ENCODE measurements at places on chromosomes 16 and 17.
A peak's percentile ranks its signal among the peaks of the same experiment; 100 is the strongest.

DNA sequence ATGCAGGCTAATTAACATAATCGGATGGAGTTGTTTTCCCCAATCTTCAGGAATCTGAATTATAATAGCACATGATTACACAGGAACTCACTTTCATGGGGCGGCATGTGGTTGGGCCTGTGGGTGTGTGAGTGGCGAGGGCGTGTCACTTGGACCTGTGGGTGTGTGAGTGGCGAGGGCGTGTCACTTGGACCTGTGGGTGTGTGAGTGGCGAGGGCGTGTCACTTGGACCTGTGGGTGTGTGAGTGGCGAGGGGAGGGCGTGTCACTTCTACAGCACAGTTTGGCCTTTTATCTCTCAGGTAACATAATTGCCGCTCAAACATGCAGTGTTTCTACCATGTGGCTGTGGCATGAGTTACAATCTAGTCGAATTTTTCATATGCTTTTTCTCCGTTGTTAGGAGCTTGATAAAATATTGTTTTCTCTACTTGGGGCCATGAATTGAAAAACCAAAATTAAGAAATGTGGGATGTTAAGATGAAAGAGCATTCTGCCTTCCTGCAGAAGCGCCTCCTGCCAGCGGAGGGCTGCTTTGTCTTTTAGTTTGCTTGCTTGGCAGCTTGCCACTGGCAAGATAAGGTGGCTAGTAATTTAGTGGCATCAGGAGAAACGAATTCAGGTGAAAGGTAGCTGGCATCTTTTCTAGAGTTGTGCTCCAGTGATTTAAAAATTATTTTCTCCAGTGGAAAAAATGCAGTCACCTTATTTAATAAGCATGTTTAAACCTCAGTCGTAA lies 36.2 kb downstream of the USP10 start:
- DNase-seq = peak; percentile 5

GRCh38 chr17:32277284-32277683 lies 11.7 kb downstream of the RHBDL3 start:
- DNase-seq = no peak

DNA sequence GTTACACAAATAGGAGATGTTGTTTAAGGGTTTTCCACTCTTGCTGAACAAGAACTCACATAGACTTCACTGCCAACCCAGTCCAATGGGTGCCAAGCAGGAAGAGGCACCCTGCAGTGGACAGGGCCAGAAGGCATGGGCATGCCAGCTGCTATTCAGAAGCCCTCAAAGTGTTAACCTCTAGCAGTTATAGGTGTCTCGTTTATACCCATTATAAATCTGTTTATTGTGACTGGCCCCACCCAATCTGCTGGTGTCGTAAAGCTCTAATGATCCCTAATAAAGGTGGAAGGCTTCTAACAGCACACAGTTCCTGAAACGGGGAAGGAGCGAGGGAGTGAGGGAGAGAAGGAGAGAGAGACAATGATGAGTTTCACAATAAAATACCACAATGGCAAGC lies 23.9 kb downstream of the HNF1B start:
- no peak for DNase-seq

GRCh38 chr16:52434224-52434623 lies 112.7 kb downstream of the TOX3 start:
- DNase-seq = no peak

DNA sequence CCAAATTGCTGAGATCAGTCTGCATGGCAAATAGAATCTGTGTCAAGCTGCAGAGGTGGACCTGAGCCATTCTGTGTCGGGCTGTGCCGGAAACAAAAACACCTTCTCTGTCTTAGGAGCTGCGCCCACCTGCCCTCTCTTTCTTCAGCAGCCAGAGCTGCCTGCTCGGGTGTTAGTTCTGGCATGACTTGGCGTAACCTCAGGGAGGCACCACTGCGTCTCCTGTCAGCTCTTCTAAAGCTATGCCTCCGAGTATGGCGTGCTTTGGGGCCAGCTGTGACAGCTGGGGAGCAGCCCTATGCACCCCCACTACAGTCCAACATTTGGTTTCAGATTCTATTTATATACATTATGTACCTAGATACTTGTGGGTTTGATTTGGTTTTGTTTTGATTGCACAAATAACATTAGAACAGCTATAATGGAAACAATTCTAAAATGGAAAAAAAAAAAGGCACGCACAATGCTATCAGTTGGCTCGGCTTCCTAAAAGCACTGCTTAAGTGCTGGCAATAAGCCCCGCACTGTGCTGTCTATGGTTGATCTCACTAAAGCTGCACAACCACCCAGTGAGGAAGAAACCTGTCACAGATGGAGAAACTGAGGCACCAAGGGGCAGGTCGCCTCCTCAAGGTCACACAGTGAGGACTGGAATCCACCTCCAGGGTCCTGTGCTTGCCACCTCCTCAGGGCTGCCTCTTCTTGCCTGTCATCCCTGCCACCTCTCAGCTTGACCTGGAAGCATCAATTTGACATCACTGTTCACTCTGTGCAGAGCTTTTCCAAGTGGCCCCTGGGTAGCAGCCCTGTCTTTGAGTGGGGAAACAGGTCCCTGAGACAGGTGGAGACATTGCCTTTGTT lies 18.7 kb upstream of the ADGRG1 start:
- DNase-seq = no peak

GRCh38 chr16:86819533-86819892 lies 241.2 kb downstream of the FOXL1 start:
- DNase-seq = no peak

GRCh38 chr16:17476414-17477259 lies 5.9 kb upstream of the XYLT1 start:
- DNase-seq = no peak

- no peak for DNase-seq
Measured at GRCh38 chr16:66287926-66288325, 78.6 kb upstream of the CDH5 start.

DNA sequence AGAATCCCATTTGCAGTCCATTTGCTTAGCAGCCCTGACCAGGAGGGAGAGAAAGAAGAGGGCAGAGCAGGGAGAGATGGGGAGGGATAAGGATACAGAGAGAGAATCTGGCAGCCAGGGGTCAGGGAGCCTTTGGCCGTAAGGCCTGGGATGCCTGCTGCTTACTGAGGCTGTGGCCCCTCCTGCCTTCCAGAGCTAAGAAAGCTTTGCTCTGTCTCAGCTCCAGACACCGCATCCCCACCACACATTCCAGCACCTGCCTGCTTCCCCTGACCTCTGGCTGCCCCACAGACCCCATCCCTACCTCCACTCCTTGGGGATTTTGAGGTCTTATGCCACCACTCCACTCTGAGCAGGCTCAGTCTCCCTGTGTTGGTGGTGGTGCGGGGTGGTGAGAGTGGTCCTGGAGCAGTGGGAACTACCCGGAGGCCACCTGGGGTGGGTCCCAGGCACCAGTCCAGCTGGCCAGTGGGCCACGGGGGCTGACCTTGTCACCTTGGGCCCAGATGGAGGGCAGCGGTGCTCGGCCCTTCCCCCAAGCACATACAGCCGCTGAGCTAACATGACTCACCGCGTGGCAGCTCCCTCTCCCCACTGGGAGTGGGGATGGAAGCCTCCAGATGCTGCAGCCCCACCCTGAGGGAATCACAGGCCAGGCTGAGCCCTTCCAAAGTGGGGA lies 58.3 kb downstream of the RAI1 start:
- no peak for DNase-seq

DNA sequence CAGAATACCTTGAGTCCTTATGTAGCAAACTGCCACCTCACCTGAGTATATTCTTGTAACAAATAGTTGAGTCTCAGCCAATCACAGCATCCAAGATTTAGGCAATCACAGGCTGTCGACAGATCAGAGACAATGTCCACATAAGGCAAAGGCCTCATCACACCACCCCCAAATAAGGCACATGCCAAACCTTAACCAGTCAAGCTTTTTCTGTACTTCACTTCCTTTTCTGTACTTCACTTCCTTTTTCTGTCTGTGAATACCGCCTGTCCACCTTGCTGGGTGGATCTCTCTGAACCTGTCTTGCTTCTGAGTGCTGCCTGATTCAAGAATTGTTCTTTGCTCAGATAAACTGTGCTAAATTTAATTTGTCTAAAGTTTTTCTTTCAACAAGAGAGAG lies 210.4 kb upstream of the N4BP1 start:
- no peak for DNase-seq

DNA sequence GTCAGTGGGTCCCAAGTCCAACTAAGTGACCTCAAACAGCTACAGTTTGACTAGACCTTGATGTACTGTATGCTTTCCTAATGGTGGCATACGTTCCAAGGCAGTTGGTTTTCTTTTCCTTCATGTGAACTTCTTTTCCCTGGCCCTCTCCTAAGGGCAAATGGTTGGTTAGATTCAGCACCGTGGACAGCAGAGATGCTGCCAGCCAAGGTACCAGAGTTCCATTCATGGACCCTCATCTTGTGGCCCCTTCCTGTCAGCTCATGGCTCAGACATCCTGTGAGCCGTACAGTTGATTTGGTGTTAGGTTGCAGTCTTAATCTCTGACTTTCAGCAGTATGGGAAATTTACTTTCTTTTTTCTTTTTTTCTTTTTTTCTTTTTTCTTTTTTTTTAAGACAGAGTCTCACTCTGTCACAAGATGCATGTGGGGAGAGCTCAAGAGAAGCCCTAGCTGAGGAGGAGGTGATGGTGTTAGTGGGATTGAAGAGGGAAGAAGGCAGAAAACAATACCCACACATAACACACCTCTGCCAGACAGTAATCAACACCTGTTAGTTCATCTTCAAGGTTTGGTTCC lies 122.4 kb downstream of the USP31 start:
- no peak for DNase-seq

- DNase-seq = no peak
Measured at GRCh38 chr17:8955021-8955959, 10.2 kb downstream of the PIK3R5 start.

- DNase-seq = no peak
Measured at GRCh38 chr17:21289902-21290571, 5.5 kb downstream of the MAP2K3 start.

- DNase-seq = no peak
Measured at GRCh38 chr16:4576008-4576407, 19.9 kb downstream of the C16orf96 start.

DNA sequence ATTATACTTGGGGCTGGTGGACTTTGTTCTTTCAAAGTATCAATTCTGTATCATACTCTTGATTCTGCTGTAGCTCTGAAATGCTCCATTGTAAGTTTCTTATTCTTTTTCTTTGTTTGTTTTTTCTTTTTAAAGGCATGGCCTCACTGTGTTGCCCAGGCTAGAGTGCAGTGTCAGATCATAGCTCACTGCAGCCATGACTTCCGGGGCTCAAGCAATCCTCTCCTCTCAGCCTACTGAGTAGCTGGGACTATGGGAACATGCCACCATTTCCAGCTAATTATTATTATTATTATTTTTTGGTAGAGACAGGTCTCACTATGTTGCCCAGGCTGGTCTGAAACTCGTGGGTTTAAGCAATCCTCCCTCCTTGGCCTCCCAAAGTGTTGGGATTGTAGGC lies 38.9 kb upstream of the METTL9 start:
- no peak for DNase-seq

DNA sequence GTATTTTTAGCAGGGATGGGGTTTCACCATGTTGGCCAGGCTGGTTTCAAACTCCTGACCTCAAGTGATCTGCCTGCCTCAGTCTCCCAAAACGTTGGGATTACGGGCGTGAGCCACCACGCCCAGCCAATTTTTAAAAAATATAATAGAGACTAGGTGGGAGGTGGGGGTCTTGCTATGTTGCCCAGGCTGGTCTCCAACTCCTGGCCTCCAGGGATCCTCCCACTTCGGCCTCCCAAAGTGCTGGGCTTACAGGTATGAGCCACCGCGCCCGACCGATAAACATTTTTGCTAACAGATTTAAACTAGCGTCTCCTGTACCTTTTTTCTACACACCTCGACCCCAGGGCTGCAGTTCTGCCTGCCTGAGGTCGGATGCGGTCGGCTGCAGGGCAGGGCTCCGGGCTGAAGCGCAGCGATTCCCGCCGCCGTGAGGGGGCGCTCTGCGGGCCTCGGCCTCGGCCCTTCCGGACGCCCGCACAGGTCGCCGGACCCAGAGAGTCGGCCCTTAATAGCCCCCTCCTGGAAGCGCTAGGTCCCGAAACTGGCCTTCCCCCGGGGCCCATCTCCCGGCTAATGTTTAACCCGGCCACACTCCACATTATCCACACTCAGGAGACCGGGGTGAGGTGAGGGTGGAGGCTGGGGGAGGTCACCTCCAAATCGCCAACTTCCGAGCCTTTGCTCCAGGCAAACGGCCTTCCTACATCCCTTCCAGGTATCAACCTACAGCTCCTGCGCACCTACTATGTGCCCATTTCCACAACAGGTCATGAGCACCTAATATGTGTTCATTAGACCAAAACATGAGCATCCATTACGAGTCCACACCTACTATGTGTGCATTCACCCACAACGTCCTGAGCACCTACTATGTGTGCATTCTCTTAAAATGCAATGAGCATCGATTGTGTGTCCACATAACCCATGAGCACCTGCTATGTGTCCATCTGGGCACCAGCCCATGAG lies 2.0 kb upstream of the GLIS2 start:
- no peak for DNase-seq

GRCh38 chr17:48825446-48826381 lies 5.1 kb upstream of the CALCOCO2 start:
- no peak for DNase-seq

DNA sequence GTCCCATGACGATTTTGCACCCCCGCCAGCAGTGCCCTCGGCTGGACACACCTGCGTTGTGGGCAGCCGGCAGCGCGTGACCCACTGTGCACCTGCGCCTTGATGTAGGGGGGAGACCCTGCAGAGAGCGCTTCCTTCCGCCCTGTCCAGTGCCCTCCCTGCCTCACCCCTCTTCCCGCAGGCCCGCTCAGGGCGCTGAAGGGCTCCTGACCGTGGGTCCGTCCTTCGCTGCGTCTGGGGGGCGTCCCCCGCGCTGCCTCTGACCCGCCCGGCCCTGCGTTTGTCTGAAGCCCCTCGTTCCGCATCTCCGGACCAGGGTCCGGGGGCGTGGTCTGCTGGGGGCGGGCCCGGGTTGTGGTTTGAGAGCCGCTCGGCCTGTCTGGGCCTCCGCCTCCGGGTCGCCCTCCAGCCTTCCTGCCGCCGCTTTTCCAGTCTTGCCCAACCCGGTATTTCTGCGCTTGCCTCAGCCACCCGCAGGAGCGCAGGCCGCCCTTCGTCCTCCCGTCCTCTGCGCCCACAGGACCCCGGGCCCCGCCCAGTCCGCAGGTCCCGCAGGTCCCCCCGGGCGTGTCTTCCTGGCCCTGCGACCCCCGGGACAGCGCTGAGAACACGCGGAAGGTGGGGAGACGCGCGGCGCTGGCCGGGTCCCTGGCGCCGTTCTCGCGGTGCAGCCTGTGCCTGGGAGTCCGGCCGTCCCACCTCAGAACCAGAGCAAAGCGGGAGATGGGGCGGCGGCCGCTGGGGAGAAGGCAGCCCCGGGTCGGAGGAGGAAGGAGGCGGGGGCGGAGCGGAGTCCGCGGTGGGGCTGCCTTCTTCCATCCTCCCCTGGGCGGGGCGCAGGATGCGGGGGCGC lies 4.0 kb upstream of the IL17C start:
- DNase-seq = no peak

DNA sequence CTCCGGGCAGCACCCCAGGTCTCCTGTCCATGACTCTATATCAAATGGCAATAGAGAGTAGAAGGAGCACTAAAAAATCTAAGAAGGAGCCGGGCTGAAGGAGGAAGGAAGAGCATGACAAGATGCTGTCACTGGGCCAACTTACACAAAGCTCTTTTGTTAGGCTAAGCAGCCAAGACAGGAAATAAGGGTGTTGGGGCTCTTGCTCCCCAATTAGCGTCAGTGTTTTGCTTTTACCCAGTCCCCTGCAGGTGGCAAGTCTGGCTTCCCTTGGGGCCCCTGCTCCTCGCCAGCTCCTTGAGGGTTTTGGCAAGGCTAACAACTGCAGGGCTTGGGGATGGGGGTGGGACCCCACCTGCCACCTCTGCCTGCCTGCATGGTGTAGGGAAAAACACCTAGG lies 120.5 kb downstream of the CCT6B start:
- no peak for DNase-seq

- DNase-seq = peak; percentile 4
Measured at GRCh38 chr16:69311533-69312387, 610 bp downstream of the VPS4A start.
